ENCODE measurements at places on chromosomes 4 and X.

DNA sequence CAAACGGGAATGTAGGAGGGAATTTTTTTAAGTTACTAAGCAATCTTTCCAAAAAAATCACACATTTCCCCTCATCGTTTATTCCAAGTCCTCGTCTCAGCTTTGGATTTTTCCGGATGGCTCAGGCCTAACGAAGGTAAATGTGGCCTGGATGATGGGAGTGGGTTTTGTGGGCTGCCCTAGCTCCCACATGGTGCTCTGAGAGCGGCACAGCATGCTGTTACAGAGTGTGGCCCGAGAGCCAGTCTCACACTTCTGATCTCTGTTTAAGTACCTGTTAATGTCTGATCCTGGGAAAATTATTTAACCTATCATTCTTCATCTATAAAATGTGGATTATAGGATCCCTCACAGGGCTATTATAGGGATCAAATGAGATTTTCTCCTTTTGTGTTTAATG, 38.2 kb upstream of the ADAM29 start:
- DNase-seq, result no peak

GRCh38 chrX:43530837-43531236, 125.3 kb upstream of the MAOA start:
- no peak for DNase-seq

GRCh38 chr4:162683659-162684370, 482.9 kb downstream of the NAF1 start:
- no peak for DNase-seq

DNA sequence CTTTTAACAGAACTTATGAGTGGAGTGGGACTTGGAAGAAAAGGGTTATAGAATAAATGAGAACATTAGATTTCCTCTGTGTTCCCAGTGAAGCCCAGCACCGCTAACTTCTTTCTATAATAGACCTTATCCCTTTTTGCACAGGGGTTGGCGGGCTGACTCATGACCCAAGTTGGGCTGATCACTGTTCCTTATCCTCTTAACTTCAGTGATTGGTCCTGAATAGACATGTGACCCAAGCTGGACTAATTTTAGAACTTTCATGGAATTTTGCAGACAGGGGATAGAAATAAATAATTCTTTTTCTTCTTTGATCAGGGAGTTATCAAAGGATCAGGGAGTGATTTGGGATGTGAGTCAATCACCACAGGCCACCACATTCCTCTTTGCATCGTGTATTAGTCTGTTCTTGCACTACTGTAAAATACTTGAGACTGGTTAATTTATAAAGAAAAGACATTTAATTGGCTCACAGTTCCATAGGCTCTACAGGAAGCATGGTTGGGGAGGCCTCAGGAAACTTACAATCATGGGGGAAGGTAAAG, 75.9 kb downstream of the UCHL1 start:
- DNase-seq, result peak; percentile 7

- DNase-seq, result no peak
These were observed 1542.1 kb downstream of the STIM2 start for GRCh38 chr4:28402751-28403150.

DNA sequence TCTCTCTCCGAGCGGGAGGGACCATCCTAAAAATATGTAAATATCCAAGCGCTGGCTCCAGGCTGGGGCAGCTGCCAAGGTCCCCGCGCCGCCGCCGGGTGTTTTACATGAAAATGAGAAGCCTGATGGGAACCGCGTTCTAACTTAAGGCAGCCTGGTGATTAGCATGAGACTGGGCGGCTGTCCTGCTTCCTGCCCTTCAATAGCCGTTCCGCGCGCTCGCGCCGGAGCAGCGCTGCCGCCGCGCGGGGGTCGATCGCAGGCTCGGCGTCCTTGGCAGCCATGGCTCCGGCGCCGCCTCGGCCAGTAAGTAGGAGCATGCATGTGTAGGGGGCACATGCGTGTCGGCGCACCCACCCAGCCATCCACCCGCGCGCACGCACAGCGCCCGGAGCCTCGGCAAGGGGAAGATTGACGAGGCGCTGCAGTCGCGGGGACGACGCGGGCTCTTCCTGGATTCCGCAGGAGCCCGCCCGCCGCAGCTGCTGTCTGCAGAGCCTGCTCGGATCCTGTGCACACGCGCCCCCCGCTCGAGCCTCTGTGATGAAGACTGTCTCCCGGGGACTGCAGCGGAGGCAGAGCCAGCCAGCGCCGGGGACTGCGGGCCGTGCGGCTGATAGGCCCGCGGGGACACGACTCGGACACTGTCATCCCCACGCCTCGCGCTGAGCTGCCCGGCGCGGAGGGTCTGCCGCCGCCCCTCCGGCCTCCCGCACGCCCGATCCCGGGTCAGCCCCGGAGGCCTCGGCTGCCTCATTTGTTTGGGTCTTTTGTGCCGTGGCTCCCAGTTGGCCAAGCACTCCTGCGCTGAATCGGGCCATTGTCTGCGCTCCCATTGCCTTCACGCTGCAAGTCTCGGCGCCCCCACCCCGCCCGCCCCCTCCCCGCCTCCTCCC, 734 bp downstream of the STOX2 start:
- DNase-seq, result peak; percentile 41

DNA sequence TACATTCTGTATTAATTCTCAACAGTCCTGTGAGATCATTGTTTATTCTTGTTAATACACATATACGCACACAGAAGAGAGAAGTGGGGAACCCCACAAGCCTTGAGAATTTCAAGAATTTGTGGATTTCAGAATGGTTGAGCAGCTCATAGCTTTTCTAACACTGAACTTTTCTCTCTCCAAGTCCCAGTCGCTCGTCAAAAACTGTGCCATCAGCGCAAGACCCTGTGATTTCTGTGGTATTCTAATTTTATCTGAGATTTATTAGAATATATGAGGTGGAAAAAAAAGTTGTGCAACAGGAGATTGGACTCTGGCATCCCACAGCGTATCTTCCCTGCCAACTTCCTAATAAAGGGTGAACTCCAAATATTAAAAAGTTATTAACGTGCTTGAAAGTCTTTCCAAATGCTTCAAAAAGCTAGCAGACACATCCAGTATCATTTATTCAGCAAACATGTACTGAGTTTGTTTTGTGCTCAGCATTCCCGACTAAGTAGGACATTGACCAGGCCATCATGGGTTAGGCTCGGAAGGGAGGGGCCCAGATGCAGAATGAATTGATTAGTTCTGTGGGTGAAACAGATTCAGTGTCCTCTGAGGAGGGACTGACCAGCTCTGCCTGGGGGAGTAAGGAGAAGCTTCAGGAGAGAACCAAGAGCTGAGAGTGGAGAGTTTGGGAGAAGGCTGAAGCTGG, 165.6 kb downstream of the CBR4 start:
- DNase-seq, result no peak
